Right cardiac atrium (tissue), 5 donors: ENCODE measurements at places on chromosomes 13 and 19. TPM values are rescaled to one million over a fixed set of nuclear protein-coding genes. Genes with fewer than 3 reads are reported as not detected.

HAUS5 gene
- 4.5 TPM for polyA plus RNA-seq

CYP4F8 gene
- polyA plus RNA-seq: not detected

TEX101 gene
- not detected for polyA plus RNA-seq

MUC16 gene
- polyA plus RNA-seq: not detected

POLR1G gene
- polyA plus RNA-seq: 4.0 TPM

CCDC70 gene
- polyA plus RNA-seq: 0.07 TPM

LGALS4 gene
- 0.45 TPM for polyA plus RNA-seq
